ENCODE measurements at places on chromosomes 2 and 18.

- DNase-seq, result no peak
These were observed 457.1 kb downstream of the LPIN1 start for GRCh38 chr2:12203528-12203927.

DNA sequence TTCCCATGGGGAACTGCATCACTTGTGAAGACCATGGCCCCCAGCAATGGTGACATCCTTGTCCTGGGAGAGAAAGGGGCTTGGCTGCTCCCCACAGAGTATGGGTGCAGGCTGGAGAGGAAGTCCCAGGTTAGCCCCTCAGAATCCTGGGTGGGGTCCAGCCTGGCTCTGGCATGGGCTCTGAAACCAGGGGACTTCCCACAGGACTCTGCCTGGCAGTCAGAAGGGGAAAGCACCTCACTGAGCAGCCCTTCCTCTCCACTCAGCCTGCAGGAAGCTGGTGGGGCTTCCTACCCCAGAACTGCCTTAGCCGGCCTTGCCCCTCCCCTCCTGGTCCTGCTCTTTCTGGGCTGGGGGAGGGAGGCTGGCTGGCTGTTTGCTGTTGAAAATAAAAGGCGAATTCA is 3.7 kb downstream of the NEURL3 start:
- DNase-seq, result no peak

DNA sequence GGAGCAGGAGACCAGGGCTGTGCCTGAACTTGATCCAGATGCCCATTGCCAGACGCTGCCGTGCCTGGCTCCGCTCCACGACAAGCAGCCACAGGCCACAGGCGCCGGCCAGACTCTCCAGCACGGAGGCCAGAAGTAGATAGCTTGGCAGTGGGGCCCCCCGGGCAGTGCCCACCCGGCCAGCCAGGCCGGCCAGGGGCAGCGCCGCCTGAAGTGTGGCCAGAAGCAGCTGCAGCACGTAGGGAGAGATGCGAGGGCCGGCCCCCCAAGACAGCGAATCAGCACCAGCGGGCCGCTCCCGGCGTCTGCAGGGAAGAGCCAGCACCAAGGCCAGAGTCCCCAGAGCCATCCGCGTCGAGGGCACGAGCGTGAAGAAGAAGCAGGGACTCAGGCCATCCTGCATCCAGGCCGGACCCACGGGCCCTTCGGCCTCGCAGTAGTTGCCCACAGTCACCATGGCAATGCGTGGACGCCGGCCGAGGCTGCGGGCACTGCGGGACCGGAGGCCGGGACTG is 484 bp downstream of the ABCB6 start:
- DNase-seq, result no peak

DNA sequence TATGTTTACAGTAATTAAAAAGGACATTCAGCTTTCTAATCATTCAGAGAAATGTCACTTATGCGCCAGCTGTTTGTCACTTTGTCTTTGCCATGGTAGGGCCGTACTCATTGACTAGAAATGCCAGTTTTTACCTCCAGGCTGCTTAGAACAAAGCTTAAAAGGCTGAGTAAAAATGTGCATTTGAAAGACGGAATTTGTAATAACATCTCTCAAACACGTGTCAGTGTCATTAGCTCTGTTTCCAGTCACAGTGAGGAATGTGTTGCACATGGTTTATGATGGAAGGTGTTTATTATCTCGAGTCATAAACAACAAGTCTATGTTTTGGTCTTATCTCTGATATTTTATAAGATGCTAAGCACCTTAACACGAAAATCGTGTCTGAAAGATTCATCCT is 118.2 kb downstream of the SNTG2 start:
- DNase-seq, result no peak

- DNase-seq, result no peak
These were observed 31.7 kb downstream of the SDC1 start for GRCh38 chr2:20193185-20193584.

DNA sequence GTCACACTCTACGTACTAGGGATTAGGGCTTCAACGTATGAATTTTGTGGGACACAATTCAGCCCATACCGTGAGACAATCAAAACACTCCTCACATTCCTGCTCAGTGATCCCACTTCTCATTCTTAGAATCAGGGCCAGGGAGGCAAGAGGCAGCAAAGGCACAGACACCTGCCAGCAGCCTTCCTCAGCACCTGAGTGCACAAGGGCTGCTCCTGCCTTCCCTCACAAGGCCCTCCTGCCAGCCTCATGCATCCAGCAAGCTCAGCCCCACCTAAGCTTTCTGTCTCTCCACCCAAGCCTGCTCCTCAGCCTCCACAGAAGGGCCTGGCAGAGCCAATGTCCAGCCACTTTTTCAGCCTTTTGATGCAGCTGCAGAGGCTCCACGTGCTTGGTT is 141.6 kb downstream of the SP3 start:
- DNase-seq, result no peak

- no peak for DNase-seq
These were observed 152.9 kb upstream of the EPAS1 start for GRCh38 chr2:46144133-46144800.

- DNase-seq, result no peak
These were observed 218.9 kb upstream of the NCKAP5 start for GRCh38 chr2:133787207-133787606.

- DNase-seq, result no peak
These were observed 53.7 kb downstream of the SGPP2 start for GRCh38 chr2:222477962-222478608.
